A549 treated with AZD2906 at 1 μM for 4 hours (cell line): ENCODE measurements at places on chromosomes 5 and 9. TPM values are rescaled to one million over a fixed set of nuclear protein-coding genes. Genes with fewer than 3 reads are reported as not detected.

Gene LHX3
- 0.07 to 0.08 TPM (median 0.08 TPM) in 4 of 5 replicates, not detected in the other for total RNA-seq

Gene SELENOP
- 0.15 to 0.58 TPM (median 0.37 TPM) in 5 replicates for total RNA-seq

Gene ATOX1
- 194 to 216 TPM (median 199 TPM) in 5 replicates for total RNA-seq

Gene S100Z
- not detected in 5 replicates for total RNA-seq

Gene GAPVD1
- 11.1 to 16.4 TPM (median 14.1 TPM) in 5 replicates for total RNA-seq

Gene PROB1
- total RNA-seq, result 0.16 to 0.24 TPM (median 0.19 TPM) in 5 replicates

Gene CTXN3
- total RNA-seq, result not detected in 5 replicates

Gene SLC6A18
- total RNA-seq, result 0.24 TPM in 1 of 5 replicates, not detected in the others

Gene OR1J2
- total RNA-seq, result 0.10 TPM in 1 of 5 replicates, not detected in the others

Gene GNA14
- 0.03 to 0.05 TPM in 2 of 5 replicates, not detected in the others for total RNA-seq

Gene CMBL
- 20.5 to 23.9 TPM (median 21.4 TPM) in 5 replicates for total RNA-seq
